HS-27A (cell line): ENCODE measurements at places on chromosomes 4 and X.

DNA sequence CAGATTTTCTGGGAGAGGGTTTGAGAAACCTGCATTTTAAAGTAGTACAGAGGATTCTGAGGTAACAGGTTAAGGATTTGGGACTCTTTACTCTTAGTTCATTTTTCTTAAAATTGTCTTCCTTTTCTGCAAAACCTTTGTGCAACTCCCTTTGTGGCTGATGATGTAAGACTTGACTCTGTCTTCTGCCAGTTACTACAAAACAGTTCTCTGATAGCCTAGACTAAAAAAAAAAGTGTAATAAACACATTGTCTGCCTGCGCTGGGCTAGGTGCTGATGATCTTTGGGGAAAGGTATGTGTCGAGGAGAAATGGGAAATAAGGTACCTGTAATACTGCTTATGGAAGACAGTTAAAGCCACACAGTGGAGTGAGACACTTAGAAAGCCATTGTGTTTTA is 28.7 kb downstream of the IL13RA1 start:
- no peak for DNase-seq

- no peak for DNase-seq
These were observed at the start of gene ANOS1 for GRCh38 chrX:8731559-8732395. Gene ANOS1 (minus strand): TSS chrX:8732137. CDS start chrX:8732036, 101 bp downstream.

- DNase-seq, result peak; percentile 58
These were observed at the start of gene SMAD1 for GRCh38 chr4:145481164-145481941. Gene SMAD1 (plus strand): TSS chr4:145481853. CDS start chr4:145514614, 32,761 bp downstream.

GRCh38 chr4:16007471-16008095 is 44.6 kb upstream of the FGFBP2 start:
- no peak for DNase-seq

DNA sequence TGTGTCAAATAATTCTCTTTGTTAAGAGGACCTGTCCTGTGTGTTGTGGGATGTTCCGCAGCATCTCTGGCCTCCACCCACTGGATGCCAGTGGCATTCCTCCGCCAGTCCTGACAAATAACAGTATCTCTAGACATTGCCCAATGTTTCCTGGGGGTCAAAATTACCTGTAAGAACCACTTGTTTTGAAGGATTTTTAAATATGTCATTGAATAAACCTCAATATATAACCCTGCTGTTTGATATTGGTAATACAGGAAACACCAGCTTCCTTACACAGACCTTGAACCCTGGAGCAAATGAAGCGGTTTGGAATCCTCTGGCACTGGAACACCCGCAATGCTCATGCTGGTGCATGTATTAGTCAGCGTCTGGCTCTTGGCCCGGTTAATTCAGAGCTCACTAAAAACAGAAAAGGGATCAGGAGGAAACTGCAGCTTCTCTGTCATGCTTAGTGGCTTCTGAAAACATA is 101.3 kb downstream of the TBL1X start:
- DNase-seq, result peak; percentile 27

DNA sequence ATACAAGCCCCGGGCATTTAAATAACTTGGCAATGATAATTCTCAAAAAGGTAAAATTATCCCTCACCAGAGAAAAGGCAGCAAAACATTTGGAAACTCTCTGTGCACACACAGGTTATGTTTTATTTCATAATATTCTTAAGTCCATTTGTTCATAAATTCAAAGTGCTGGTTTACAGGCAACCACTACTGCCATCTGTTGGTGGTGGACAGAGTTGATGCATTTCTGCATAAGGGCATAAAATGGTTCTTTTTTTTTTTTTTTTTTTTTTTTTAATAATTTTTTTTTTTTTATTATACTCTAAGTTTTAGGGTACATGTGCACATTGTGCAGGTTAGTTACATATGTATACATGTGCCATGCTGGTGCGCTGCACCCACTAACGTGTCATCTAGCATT is 31.5 kb upstream of the IL21 start:
- peak; percentile 14 for DNase-seq

GRCh38 chr4:110597582-110597981 is 25.3 kb downstream of the PITX2 start:
- no peak for DNase-seq

GRCh38 chr4:124523816-124524215 is 188.7 kb downstream of the ANKRD50 start:
- no peak for DNase-seq

DNA sequence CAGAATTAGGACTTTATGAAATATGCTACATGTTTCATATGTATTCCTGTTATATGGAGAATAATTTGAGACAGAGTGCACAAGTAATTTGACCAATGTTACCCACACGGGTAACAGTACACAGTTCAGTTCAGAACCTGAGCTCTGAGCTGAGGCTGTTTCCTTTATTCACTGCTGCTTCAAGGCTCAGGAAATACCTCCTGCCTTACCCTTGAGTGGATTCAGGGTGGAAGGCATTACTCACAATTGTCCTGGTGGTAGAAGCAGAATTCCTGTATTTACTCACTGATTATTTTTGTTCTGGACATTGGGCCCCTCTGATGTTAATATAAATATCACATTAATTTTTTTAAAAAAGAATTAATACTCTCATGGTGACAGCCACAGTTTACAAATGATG is 73.5 kb upstream of the CAMK2D start:
- DNase-seq, result no peak

DNA sequence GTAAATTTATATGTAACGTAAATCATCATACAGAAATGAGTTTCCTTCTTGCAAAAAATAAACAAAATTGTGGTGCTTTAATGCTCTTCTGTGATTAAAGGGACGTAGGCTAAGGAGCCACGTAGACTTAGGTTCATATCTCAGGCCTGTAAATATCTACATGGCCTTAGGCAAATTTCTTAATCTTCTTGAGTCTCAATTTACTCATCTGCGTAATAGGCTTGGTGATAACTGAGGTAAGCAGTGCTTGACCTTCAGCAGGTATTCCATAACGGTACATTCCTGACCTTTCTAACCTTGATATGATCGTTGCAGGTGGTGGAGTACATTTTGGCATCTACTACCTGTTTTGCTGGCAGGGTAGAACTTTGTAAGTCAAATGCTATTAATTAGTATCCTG is 65.2 kb upstream of the TLR3 start:
- DNase-seq, result no peak

DNA sequence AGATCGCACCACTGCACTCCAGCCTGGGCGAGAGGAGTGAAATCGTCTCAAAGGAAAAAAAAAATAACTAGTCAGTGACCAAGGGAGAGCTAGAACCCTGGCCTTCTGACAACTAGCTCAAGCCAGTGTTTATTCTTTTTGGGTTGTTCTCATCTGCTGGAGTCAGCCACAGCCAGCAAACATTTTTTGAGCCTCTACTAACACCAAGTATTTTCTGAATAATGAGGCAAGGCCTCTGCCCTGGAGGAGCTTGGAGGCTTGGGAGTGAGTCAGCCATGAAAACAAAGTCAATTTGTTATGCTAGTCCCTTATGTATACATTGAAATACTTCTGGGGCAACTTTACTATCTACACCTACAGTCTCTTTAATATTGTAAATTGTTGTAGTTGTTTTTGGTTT is 46.5 kb downstream of the TMA16 start:
- DNase-seq, result no peak

DNA sequence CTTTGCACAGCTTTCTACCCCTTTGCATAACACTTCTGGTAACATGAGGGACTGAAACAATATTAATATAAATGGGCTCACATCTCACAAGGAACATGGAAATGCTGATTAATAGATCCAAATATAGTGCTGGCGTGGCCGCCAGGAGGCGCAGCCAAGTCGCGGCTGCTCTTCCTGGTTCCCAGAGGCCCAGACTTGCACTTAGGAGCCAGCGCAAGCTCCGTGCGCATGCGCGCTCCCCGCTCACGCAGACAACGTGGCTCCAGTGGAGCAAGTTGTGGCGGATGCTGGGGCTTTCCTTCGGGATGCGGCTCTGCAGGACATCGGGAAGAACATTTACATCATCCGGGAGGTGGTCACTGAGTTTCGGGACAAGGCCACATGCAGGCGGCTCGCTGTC is 318.3 kb upstream of the SLC7A11 start:
- DNase-seq, result no peak

DNA sequence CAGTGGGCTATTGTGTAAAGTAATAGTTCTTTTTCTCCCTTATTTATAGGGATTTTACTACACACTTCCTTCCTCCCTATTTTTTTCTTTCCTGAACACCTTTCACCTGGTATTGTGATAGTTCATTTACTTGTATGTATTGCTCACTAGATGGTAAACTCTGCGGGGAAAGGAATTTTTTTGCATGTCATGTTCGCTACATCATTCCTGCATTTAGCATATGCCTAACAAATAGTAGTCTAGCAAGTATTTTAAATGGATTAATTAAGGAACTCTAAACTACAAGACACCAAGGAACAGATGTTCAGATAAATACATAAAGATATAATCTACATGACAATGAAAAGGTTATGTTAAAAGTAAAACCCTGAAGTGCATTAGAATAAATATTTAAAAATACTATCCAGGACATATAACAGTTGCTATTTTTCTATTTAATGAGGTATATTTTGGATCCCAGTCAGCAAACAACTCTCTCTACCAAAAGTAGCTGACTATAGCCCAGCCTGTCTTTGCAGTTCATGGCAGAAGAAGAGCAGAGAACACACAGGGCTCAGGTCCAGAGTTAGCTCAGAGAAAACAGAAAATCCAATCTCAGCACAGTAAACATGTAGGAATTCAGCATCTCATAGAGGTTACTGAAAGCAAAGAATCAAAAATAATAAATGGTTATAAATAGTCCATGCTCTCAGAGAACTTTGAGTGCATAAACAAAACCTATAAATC is 87.8 kb downstream of the PACRGL start:
- no peak for DNase-seq

GRCh38 chrX:11611965-11612364 is 53.8 kb downstream of the ARHGAP6 start:
- DNase-seq, result no peak

- DNase-seq, result no peak
These were observed 62.3 kb upstream of the SCRG1 start for GRCh38 chr4:173461170-173461569.

GRCh38 chr4:108527723-108528122 is 92.7 kb upstream of the RPL34 start:
- DNase-seq, result no peak

- DNase-seq, result no peak
These were observed at the start of gene CPLX1 for GRCh38 chr4:825971-826330. Gene CPLX1 (minus strand): TSS chr4:826129. CDS start chr4:824522, 1,607 bp downstream.

DNA sequence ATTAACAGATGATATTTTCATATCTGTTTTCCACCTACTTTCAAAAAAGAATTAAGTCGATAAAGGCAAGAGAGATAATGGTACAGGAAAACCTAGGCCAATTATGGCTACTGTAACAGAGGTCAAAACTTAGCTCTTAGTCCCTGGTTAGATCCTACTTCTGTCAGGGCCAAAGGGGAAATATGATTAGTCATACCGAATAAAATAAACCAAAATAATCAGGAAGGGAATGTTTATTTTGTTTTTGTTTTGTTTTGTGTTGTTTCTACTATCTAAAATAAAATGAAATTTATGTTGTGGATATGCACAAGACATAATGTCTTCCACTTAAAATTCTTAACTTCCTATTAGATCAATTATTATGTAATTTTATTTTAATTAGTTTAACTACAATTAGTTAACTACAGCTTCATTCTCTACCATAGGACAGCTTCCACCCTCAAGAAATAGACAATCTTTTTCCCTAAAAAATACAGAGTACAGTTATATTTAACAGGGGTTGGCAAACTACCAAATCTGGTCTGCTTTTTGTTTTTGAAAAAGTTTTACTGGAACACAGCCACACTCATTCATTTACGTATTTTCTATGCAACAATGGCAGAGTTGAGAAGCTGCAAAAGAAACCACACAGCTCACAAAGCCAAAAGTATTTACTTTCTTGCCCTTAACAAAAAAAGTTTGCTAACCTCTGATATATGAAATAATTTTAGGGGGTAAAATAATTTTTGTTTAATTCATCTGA is 25.4 kb downstream of the TMEM47 start:
- no peak for DNase-seq

- DNase-seq, result no peak
These were observed 297 bp upstream of the MTMR8 start for GRCh38 chrX:64395568-64395929.

- DNase-seq, result no peak
These were observed 162.9 kb upstream of the USP9X start for GRCh38 chrX:40922307-40922706.

- no peak for DNase-seq
These were observed 166.6 kb downstream of the LHFPL1 start for GRCh38 chrX:112513154-112513553.

GRCh38 chr4:109574931-109575804 is 15.1 kb downstream of the MCUB start:
- DNase-seq, result no peak

GRCh38 chr4:13611283-13611842 is 16.2 kb downstream of the BOD1L1 start:
- DNase-seq, result no peak

DNA sequence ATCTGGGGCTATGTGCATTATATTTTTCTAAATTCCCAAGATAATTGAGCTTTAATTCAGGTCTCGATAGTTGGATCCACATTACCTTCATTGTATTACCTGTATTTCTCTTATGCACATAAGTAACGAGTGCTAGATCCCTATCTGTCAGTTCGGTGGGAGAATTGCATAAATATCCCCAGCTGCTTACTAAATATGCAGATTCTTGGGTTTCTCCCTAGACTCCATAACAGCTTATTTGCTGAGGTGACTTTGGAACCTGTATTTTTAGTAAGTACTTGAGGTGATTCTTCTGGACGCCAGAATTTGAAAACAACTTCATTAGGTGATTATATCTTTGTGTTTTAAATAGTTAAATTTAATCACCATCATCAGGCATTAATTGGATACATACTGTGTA is 15.0 kb downstream of the UGT8 start:
- DNase-seq, result no peak

GRCh38 chr4:36402008-36402758 is 120.8 kb downstream of the DTHD1 start:
- no peak for DNase-seq

DNA sequence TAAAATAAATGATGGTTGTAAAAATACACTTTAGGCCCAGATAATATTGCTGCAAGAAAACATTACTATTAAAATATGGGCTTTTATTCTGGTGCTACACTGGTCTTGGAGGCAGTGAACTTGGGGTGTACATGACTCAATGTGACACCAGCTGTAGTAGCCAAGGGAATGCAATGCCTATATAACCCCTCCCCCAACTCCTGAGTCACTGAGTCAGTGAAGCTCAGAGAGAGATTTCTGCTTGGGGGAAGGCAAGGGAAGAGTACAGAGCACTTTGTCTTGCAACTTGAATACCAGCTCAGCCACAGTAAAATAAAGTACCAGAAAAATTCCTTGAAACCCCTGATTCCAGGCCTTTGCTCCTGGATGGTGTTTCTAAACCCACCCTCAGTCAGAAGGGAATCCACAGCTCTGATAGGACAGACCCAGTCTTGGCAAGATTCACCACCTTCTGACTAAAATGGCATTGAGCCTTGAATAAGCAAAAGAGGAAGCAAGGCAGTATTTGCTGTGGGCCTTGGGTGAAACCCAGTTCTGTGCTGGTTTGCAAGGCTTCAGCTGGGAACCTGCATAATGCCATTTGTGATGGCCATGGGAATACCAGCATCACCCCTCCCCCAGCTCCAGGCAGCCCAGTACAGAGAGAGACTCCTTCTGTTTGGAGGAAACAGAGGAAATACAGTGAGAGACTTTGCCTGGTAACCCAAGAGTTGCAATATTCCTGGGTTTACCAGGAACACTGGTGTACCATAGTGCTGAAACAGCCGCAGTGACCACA is 209.9 kb downstream of the IQCM start:
- peak; percentile 35 for DNase-seq
